NCI-H1417 (cell line): ENCODE measurements at places on chromosomes 12 and 14.

GRCh38 chr14:97458255-97458654 is 661.1 kb downstream of the VRK1 start:
- no peak for DNase-seq

DNA sequence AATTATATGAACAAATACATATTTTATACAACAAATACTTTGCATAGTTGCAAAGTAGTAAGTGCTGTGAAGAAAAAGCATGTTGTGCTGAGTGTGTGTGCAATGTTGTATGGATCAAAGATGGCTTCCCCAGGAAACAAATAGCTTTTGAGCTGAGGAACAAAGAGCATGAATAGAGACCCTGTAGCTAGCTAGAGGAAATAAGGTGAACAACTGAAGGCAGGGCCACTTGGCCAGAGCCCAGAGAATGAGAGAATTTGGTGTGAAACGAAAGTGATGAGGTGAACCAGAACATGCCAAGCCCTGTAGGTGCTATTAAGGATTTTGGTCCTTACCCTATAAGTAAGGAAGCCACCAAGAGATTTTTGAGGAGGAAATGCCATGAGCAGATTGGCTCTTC is 17.1 kb downstream of the DYRK2 start:
- DNase-seq = no peak

DNA sequence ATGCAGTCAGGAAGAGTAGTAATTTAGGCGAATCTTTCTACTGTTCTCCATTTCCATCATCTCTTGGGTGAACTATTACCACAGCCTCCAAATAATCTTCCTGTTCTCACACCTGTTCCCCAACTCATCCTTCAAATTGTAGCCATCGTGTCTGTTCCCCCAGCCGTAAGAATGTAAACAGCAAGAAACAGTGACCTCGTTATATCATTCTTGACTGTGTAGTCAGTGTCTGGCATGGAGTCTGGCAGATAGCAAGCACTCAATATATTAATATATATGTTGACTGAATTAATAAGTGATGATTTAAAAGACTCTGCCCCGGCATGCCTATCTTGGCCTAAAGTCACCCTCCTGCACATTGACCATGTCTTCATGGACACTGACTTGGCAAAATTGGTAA is 20.3 kb downstream of the PDE6H start:
- DNase-seq = no peak

DNA sequence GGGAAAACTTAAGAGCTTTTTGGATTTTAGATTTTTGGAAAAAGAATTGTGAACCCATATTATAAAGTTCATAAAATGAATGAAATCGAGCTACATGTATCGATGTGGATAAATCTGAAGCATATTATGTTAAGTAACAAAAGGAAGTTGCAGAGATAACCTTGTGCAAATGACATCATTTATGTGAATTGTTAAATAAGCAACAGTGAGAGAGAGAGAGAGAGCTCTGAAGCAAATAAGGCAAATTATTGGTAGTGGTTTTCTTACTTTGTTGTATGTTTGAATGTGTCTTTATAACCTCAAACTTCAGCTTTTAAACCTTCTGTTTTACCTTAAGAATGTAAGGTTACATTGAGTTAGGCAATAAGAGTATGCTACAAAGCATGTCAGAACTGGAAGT is 78.8 kb downstream of the ERC1 start:
- no peak for DNase-seq

DNA sequence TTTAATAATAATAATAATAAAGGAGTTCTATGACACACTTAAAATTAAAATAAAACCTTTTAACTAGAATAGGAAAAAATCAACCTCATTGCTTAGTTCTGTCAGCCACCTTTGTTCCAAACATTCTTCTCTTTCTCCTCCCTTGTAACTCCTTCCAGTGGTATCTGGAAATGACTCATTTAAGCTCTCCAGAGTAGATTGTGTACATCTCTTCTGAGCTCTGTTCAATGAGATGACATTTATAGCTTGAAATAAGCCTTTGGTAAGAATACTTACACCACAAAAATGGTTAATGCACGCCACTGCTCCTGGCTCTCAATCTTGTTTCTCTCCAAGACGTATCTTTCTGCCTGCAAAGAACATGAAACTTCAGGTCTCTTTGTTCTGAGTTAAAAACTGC is 70.3 kb downstream of the STAB2 start:
- no peak for DNase-seq

- no peak for DNase-seq
These were observed 81.1 kb upstream of the ST8SIA1 start for GRCh38 chr12:22415342-22416309.
